ENCODE measurements at places on chromosomes 6 and 20.

DNA sequence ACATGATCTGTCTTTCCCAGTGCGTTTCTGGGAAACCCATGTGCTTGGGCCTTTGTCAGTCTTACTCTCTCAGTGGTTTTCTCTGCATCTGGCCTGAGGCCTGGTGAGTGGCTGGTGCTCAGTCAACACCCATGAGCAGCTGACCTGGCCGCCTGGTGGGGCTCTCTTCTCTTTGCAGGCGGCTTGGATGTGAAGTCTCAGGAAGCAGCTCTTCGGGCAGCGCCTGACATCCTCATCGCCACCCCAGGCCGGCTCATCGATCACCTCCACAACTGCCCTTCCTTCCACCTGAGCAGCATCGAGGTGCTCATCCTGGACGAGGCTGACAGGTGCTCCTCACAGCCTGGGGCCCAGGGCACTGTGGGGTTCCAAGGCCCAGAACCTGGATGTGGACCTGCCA, 10.8 kb downstream of the DDX27 start:
- DNase-seq, result no peak

DNA sequence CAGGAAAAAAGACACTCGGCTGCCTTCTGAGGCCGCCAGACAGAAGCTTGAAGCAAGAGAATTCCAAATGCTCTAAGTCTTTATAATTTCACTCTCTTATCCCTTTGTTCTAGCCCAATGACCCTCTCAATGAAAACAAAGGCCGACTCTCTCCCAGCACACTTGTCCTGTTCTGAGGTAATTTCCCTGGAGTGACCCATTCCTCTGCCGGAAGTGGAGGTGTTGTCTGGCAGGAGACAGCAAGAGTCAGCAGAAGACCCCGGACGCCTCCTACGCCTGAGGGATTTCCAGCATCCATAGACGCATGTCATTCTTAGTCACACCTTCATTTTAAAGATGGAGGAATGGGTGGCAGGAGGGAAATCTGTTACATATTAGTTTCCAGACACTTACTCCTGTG, 110.3 kb downstream of the SOD2 start:
- no peak for DNase-seq

DNA sequence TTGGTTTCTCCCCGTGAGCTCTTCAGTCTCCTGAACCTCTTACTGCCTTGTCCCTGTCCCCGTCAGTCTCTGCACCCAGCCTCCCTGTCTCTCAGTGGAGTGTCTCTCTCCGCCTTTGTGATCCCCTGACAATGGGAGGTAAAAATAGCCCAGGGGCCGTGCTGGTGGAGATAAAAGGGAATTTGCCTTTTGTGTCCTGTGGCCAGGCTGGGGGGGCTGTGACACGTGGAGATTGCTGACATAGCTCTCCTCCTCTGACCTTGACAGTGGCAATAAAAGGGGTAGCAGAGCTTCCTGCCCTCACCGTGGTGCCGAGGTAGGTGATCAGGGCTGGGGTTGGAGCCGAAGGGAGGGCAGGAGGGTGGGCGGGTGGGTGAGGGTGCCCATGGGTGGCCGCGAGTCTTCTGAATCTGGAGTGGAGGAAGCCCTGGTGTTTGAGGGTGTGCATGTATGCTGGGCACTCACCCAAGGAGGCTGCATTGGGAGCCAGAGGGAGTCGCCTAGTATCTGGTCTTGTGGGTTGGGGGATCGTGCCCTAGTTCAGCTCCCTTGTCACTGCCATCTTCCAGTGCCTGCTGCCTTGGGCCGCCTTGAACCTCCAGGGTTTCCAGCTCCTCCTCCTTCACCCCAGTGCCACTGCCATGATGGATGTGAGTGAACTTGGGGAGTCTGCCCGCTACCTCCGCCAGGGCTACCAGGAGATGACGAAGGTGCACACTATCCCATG, 21.9 kb downstream of the MYH7B start:
- no peak for DNase-seq

DNA sequence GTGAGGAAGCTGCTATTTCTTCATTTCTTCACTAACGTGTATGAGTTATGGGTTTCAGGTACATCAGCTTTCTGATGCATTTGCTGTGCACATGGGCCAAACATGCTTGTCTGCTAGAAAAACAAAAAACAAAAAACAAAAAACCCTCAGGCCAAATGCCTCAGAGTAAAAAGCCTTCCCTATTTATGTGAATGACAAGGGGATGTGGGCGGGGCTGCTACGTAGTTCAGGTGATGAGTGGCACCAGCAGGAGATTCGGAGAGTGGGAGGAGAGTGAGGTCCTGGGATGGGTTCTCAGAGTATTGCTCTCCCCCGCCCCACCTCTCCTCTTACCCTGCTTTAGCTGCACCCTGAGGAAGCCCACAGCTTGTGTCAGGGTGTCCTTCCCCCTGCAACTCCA, 596.8 kb upstream of the JAG1 start:
- no peak for DNase-seq

- no peak for DNase-seq
These were observed 74.6 kb downstream of the KIF16B start for GRCh38 chr20:16498526-16499253.

DNA sequence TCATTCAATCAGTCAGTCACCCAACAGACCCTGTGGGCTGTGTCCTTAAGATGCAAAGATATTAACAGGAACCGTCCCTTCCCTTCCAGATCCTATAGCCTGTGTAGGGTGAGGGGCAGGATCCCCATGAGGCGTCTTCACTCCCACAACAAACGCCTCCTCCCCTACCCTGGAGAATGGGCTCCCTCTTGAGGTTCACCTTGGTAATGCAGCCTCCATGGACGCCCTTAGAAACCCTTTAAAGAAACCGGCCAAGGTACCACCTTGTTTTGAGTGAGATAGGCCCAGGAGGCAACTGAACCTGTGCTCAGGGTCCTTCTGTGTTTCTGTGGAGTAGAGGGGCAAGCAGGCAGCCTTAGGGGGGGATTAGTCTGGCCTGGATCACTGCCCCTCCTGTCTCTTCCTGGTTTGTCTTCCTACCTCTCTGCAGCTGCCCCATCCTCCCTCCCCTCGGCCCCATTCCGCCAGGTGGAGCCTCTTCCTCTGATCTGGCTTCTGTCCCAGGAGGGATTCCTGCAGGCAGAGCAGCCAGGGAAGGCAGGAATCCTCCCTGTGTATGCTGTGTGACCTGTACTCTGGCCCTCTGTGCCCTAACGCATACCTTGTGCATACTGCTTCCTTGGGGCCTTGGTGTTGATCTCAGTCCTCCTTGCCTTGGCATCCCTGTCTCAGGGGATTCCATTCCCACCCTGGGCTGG, 6.6 kb upstream of the GUCA1A start:
- peak; percentile 77 for DNase-seq

DNA sequence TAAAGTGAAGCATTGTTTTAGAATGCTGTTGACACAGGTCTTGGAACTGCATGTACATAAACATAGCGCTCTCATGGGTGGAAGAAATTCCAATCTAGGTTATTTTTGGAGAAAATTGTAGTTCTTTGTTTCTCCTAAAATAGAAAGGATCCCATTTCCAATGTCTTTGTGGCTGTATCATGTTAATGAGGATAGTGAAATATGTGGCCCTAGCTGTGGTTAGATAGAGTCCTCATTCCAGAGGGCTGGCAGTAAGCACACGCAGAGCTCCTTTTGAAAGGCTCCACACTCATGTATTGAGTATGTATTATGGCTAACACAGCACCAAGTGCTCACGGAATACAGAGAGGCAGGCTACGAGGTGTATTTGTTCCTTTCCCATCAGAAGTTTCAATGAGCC, 60.9 kb downstream of the SNRNP48 start:
- no peak for DNase-seq

DNA sequence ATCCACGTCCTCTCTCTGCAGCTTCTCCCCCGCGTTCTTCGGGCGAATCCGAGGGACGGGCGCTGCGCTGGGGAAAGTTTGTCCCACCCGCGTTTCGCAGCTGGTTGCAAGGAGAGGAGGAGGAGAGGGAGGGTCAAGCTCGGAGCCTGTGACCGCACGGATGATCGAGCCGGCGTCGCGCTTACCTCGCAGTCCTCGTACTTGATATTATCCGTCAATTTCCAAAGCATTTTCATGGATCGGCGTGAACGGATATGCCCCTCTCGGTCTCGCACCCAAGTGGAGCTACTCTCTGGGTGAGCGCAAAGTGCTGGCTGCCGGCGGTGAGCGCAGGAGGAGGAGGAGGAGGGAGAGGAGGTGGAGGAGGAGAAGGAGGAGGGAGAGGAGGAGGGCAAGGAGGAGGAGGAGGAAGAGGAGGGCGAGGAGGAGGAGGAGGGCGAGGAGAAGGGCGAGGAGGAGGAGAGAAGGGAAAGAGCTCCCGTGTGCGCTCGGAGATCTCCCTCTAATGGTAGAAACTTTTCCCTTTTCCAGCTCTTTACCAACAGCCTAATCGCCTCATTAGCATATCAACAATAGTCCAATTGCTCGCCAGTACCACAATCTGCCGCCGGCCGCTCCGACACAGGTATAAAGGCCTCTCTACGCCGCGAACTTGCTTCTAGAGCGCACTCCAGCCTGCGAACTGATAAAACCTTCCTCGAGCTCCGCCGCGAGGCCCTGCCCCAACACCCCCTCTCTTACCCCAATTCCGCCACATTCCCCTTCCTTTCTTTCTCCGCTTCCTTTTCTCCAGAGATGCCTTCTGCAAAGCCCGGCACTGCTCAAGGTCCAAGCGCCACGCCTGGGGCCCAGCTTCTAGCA, at the start of gene TFAP2A:
TSS of gene TFAP2A (minus strand) at position 319 of the 861 bp plus-strand sequence. CDS start at position 236, 83 bp downstream.
- DNase-seq, result no peak

GRCh38 chr20:36149469-36149868, 5.1 kb upstream of the EPB41L1 start:
- DNase-seq, result no peak

DNA sequence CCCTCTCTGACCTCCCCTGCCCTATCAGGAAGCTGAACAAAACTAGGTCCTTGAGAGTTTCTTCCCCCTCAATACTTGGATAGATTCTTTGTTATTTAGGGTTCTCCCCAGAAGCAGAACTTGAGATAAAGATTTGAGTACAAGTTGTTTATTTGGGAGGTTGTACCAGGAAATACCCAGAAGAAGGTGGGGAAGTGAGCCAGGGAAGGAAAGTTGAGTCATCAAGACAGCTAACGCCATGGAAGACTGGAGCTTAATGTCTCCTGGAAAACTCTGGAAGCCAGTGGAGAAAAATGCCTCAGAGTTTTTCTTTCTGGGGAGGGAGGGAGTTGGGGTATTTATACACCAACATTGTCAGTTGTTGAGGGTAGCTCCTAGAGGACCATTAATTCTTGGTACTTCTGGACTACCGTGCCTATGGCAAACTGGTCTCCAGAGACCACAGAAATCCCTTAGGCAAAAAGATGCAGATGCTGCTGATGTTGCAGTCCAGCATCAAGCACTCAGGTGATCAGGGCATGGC, 102.6 kb upstream of the ZFP64 start:
- DNase-seq, result no peak

DNA sequence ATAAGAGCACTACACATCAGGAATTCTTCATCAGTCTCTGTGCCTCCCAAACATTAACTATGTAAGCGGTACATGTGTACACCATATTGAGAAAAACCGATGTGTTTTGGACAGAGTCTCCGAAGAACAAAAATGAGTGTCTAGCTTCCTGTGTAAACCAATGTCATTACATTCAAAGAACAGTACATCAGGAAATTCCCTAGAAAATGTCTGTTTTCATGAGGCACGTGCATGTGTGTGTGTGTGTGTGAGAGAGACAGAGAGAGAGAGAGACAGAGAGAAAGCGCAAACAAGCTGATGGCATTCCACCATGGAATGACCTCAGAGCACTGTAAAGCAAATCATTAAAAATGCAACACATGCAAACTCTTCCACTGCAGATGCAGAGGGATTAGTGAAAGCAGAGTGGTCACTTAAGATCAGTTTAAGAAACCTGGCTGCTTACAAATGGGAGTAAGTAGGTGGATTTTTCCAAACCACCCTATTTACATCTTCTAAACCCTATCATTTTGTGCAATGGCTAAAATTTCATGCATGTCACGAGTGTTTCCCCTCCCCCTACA, 133.9 kb downstream of the HIVEP2 start:
- no peak for DNase-seq

GRCh38 chr6:88177961-88178464, 11.9 kb upstream of the CNR1 start:
- no peak for DNase-seq

DNA sequence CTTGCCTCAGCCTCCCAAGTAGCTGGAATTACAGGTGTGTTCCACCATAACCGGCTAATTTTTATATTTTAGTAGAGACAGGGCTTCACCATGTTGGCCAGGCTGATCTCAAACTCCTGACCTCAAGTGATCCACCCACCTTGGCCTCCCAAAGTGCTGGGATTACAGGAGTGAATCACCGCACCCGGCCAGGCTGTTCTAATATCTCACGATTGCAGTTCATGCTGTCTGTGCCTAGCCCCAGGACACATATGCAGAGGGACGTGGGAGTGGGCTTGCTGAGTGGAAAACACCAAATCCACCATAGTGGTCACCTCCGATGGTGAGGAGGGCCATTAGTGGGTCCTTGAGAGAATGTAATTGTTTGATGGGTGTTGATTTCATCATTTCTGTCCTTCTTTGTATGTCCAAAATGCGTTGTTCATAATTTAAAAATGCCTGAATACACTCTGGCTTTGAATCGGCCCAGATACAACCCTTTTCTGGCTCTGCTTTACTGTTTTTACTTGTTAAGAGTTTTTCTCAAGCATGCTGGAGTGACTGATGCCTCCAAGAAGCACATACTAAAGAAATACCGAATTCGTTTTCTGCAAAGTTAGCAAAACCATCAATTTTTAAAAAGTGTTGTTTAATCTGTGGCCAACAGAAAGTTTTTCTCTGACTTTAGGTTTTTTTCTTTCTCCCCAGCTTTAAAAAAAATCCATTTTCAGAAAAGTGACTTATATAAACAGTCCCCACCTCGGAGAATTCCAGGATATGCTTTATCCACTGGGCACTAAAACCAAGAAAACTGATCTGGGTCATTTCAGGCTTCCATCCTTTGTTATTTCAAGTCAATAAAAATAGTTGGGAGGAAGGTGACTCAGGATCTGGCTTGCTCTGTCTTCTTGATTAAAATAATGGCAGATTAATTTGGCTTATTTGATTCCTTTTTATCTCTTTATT, 18.8 kb upstream of the RALGAPA2 start:
- DNase-seq, result no peak

DNA sequence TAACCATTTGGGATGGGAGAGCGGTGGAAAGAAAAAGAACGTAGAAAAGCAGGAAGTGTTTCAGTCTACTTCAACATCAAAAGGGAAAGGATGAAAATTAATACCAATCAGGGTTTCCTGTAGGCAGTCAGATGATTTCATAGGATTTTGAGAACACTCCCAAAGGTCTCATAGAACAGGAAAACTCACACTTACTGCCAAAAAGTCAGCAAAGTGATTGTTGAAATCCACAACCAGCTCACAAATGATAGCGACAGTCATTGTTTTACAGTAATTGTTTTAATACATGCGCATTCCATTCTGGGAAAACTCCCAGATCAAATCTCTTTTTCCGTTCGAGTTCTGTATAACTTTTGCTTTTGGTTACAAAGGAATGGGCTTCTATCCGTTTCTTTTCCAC, 5.3 kb upstream of the CNKSR3 start:
- DNase-seq, result no peak

DNA sequence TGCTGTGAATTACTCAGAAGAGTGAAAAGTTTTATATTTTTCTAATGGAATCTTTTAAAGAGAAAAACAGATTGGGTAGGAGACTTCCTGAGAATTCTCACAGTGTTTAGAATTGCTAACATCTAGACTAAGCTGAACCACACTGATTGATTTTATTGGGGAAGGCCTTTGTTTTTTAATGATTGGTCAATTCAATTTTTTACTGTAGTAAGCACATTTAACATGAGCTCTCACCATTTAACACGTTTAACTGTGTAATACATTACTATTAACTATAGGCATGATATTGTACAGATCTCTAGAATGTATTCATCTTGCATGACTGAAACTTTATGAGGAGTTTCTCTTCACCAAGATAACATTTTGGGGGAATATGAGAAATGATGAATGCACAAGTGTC, 987.3 kb downstream of the PHF3 start:
- DNase-seq, result no peak
